ENCODE measurements at places on chromosomes 16 and 17. TPM values are rescaled to one million over a fixed set of nuclear protein-coding genes. Genes with fewer than 3 reads are reported as not detected.

AIPL1 gene
- not detected for total RNA-seq

CSH2 gene
- not detected for total RNA-seq

RAB11FIP4 gene
- total RNA-seq, result 0.47 TPM

SMIM5 gene
- total RNA-seq, result not detected

CCL17 gene
- not detected for total RNA-seq

CDRT4 gene
- 0.12 TPM for total RNA-seq

ABCA8 gene
- total RNA-seq, result 58.8 TPM

NAGS gene
- total RNA-seq, result 2.9 TPM

KRTAP4-1 gene
- not detected for total RNA-seq

MYH2 gene
- 3.5 TPM for total RNA-seq

Data from pericardium fibroblast (primary cell).